Stimulated activated CD4-positive, alpha-beta T cell treated with anti-CD3 and anti-CD28 coated beads, Interleukin-1b, Interleukin-23, amount 100 ng/mL, for 4 hours (primary cell): ENCODE measurements at places on chromosomes 5 and 9.

GRCh38 chr5:36683821-36684434, 77.5 kb downstream of the SLC1A3 start:
- no peak for DNase-seq

DNA sequence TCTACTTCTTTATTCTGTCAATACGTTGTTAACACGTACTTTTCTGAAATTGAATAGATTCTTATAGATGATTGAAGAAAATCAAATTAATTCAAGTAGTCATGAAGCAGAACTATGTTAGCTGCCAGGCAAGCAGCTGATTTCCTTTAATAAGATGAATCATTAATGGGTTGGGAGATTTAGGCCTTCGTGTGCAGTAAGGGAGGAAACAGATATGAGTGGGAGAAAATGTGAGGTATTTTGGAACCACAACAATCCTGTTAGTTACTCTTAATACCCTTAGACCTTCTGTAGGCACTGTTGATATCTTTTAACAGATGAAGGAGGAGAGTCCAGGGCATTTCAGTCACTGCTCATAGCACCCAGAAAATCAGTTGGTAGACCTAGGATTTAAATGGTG, 121.0 kb downstream of the AOPEP start:
- no peak for DNase-seq

DNA sequence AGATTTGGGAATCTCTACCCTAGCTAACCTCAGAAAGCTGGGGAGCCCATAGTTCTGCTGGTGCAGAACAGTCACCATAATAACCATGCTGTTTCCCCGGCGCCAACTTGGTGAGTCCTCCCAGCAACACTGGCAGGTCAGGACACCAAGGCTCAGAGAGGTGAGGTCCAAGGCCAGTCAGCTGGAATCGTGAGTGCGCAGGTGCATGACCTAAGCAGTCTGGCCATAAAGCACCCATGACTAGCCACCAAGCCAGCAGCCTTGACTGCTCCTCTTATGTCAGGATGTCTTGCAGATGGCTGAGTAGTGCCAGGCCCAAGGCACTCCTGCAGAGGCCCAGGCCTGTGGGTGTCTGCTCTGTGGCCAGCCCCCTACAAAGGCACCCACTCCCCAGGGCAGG, 2.6 kb downstream of the RNF44 start:
- no peak for DNase-seq

- DNase-seq: no peak
Observed at GRCh38 chr5:151026088-151026487, 5.7 kb downstream of the GPX3 start.

DNA sequence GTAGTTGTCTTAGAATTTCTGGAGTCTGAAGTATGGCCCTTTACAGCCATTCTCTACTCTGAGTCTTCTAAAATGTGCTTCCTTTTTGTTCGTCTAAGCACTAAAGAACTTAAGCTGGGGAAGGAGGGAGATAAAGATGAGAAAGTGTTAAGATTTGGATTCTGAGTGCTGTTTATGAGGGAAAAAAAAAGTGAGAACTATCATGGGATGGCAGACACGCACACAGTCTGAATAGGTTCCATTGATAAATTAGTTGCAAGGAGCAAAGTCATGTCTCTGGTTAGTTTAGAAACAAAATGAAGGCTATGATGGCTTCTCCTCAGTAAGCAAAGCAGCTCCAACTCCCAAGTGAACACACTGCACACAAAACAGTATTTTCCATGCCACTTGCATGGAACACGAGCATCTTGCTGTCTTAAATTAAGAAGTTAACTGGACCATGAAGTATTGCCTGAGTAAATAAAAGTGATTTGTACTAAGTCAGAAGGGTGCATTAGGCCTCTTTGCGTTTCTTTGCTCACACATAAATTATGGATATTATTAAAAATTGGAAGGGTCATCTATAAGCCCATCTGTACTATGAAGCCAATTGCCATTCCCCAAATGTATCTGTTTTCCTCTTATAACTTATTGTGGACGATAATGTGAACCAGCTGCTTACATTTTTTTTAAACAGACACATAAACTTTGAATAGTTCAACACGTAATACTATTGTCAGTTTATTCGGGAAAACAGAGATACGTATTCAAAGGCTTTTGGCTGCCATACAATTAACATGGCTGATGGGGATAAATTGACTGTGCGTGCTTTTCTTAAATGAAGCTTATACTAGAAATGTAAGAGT, 199.3 kb downstream of the SGCD start:
- no peak for DNase-seq

GRCh38 chr5:68381060-68381459, 165.5 kb downstream of the PIK3R1 start:
- no peak for DNase-seq

DNA sequence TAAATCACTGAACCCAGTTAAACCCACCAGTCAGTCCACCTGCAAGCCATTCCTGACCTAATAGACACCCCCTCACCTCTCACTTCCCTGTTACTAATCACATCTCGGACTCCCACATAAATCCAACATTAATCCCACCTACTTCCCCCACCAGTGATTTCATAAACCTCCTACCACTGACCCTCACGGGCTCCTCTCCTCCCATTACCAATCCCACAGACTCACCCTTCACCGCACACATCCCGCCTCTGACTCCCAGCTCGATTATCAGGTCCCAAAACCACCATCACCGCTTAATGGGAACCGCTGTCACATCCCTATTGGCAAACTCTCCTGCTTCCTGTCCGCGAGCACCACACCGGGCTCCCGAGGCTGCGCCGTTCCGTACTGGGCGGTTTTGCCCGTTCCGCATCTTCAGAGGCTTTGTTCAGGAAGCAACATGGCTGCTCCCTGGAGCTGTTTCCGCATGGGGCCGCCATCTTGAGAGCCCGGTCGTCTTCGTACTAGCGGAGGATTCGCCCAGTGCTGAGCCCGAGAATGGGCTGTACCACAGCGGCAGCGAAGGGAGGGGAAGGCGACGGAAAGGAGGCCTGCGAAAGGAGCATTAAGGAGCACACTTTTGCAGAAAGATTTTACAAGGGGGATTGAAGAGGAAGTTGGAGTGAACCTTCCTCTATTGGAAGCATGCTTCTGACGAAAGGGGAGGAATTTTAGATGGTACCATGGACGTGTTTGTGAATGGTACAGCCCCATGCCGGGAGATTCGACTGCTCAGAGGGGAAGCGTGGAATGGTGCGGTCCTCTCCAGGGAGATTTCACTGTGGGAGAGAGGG, at the start of gene ZNF300:
Gene ZNF300 (minus strand): TSS at position 502 of the 833 bp plus-strand sequence. CDS start 1,825 bp downstream, outside the sequence.
- peak; percentile 28 for DNase-seq

GRCh38 chr9:27675354-27675753, 102.1 kb upstream of the C9orf72 start:
- DNase-seq: no peak

GRCh38 chr5:456351-457194, 13.6 kb downstream of the EXOC3 start:
- DNase-seq: no peak

GRCh38 chr5:171633776-171634470, 151.7 kb upstream of the SMIM23 start:
- no peak for DNase-seq

DNA sequence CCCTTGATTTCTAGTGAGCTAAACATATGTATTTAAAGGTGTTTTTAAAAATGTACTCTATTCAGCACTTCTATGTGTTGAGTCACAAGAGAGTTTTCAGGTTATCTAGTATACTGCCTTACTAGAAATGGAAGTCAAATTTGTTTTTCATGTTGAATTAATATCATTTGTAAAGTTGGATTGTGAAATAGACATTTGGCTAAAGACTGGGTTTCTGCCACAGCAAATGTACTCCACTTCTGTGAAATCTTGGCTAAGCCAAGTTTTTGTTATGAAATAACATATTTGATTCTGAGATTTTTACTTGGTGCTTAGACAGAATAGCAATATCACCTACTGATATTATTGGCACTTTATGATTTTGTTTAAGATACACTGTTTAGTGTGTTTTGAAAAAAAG, 106.0 kb downstream of the CWC27 start:
- DNase-seq: no peak

- no peak for DNase-seq
Observed at GRCh38 chr9:9004810-9005209, 1205.2 kb upstream of the DMAC1 start.

DNA sequence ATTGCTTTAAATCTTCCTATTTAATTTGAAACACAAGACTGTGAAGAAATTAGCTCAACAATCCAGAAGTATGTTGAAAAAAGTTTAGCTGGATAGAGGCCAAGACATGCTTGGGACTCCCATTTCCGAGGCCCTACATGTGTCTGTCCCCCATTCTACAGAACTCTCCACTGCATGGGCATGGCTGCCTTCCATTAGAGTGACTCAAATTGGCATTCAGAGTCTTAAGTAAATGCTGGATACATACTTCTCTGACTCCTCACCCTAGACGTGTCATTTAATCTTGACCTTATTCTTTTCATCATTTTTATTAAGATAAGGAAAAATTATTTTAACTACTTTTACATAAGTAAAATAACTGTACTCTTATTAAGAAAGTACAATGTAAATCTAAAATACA, 530.4 kb upstream of the CDH9 start:
- DNase-seq: no peak

DNA sequence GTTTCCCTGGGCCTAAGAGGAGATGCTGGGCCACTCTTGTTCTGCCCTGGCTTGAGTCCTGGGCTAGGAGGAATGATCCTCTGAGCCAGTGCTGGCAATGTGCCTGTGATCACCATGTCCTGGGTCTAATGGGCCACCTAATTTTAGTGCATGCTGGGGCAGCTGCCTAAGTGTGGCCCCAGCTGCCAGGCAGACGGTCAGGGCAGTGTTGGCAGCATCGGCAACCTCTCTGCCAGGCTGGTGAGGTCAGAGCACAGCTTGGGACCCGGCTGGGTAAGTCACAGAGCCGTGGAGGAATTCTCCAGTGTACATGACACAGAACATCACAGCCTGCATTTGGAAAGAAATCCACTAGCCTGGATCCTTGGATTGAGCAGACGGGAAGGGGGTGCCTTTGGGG, 21.4 kb upstream of the PITX1 start:
- no peak for DNase-seq

DNA sequence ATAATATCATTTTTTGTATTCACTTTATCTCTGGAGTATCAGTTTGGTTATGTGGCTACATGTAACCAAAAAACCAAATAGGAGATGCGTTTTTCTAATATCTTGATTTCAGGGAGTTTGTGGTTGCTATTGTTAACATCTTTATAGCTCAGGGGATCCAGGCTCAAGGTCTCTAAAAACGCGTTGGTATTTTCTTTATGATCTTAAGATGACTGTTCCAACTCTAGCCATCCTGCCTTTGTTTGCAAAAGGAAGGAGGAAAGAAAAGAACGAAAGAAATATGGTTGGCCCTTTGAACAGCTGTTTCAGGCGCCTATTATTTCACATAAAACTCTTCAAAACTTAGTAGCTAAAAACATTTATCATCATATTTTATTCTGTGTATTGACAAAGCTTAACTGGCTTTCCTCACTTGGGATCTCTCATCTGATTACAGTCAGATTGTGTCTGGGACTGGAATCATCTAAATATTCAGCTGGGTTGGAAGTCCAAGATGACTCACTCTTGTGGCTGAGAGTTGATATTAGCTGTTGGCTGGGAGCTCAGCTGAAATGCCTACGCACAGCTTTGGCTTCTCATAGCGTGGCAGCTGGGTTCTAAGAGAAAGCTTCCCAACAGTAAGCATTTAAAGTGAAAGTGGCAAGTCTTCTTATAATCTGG, 60.1 kb downstream of the FAM174A start:
- no peak for DNase-seq

DNA sequence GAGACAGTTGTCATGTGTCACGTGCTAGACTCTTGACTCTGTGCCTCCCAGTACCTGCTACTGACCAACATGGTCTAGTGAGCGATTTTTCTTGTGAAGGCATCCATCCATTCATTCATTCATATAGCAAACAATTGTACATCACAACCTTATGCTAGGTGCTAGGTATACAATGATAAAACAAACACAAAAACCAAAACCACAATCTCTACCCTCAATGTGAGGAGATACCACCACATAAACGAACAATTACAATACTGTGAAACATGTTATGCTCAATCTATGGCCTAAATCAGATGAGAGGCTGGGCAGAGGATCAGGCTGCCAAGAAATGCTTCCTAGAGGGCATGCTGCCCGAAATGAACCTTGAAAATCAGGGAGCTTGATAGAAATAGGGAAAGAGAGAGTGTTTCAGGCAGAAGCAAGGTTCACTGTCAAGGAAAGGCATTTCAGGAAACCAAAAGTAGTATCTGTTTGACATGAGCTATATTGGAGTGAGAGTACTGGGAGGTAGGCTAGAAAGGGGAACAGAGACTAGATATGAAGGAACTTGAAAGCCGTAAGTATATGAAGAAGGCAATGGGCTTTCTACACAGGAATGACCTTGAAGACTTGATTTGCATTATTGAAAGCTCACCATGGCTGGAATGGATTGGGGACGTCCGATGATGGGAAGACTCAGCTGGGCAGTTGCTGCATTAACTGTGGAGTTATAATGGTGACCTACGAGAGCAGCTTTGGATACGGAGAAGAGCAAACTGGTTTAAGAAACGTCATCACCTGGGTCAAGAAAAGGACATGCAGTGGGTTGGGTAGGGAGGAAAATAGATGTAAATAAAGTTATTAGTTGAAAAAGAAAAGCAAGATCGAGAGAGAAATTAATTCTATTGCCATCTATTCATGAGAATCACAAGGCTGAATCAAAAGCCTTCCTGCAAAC, 90.1 kb downstream of the THBS4 start:
- DNase-seq: no peak

- DNase-seq: no peak
Observed at GRCh38 chr5:2753452-2754420, 2.3 kb upstream of the IRX2 start.

DNA sequence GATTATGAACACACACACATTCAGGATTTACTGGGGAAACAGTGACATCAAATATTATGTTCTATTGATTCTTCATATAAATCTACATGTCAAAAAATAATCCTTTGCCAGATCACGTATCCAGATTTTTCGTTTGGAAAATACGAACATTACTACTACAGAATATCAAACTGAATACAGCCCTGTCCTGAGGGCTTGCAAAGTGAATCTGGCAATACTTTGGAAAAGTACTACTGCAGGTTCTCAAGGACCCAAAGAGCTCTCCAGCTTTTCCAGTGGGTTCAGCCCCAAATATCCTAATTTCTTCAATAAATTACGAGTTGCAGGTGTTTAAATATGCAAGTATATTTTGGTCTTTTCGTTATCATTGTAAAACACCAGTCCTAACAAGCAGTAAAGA, 411 bp upstream of the NDUFS4 start:
- DNase-seq: no peak

DNA sequence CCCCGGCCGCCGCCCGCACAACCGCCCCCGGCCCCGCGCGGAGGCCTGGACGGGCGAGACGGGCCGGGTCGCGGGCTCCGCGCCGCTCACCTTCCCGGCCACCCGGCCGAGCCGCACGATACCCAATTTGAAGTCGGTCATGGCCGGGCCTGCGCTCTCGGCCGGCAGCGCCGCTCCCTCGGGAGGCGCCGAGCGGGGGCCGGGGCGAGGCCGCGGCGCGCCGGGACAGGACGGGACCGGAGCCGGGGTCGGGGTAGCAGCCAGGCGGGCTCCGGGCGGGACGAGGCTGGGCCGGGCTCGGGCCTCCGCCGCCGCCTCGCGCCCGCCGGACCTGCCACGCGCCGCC, 216 bp downstream of the ZMYND19 start:
- no peak for DNase-seq

GRCh38 chr5:73448463-73449136, at the start of gene FOXD1:
FOXD1 (minus strand) TSS chr5:73448777; CDS start chr5:73448362, 415 bp downstream.
- DNase-seq: no peak
